Right lobe of liver (tissue), 6 donors: ENCODE measurements at places on chromosomes 3 and 15.

DNA sequence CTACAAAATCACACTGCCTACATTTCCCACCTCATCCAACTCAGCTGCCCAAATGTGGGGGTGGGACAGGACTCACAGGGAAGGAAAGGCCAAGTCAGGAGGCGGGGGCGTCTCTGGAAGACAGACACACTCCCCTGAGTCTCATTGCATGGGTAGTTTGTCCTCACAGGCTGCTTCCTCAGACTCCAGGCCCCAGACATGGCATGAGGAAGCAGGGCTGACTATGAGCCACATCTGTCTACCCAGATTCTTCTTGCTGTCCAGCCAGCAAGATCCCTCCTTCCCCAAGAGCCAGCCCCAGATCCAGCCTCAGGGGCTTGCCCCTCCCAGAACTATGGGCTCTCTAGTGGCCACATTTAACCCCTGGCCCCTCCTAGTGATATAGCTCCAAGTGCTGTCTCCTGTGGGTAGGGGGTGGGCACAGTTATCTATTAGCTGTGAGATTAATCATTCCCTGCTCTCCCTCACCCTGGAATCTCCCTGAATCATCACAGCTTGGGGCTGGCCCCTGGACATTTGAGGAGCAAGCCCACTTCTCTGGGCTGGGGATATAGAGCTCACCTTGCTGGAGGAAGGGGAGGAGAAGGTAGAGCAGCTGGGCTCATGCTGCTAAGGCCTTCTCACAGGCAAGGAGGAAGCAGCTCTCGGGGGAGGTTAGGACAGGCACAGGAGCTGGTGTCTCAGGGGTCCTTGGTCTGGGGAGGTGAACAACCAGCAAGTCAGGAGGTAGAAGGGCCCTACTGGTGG lies 2.1 kb upstream of the CCDC33 start:
- DNase-seq, result no peak

- DNase-seq, result no peak
These were observed 105.9 kb upstream of the TSC22D2 start for GRCh38 chr3:150302246-150302645.

- DNase-seq, result no peak
These were observed 250.5 kb upstream of the SETMAR start for GRCh38 chr3:4052706-4053105.

- DNase-seq, result no peak
These were observed 82.7 kb downstream of the TMEM39A start for GRCh38 chr3:119380697-119381096.

DNA sequence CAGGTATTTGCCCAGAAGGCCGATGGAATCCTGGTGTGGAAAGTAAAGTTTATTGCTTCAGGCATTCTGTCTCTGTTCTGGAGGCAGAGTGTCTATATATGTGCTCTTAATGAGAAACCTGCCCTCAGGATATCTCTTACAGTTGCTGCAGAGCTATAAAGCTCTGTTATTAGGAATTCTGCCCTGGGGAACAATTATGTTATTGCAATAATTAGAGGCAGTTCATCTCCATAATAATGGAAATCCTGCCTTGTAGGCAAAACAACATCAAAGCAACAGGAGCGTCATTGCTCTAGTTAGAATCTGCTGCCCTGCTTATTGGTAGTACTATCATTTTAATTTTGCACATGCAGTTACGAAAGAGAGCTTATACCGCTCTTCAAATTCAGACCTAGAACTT lies 175.6 kb downstream of the IL5RA start:
- DNase-seq, result no peak

DNA sequence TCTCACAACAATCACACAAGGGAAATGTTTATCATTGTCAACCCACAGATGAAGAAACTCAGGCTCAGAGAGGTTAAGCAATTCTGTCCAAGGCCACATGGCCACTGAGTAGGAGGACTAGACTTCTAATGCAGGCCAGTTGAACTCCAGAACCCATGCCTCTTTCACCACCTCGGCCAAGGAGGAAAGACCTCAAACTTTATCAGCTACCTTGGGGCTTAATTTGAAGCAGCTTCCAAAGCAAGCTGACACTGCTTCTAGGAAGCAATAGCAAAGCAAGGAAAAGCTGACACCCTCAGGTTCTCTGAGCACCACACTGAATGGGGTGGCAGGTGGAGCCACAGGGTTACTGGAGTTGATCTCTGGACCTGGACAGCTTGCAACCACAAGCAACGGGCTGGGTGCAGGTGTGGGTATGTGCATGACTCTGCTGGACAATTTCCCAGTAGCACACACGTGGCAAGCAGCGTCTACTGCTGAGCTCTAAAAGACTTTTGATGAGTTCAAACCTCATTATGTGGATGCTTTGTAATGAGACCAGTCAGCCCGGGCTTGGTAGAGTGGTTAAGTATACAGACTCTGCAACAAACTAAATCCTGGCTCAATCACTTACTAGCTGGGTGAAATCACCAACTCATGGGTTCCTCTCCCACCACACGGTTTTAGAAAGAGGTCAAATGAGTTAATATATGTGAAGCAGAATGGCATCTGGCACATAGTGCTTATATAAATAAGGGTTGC lies 23.1 kb downstream of the CCNL1 start:
- peak; percentile 91 for DNase-seq
